ENCODE measurements at places on chromosomes 11 and 22. TPM values are rescaled to one million over a fixed set of nuclear protein-coding genes. Genes with fewer than 3 reads are reported as not detected.

PKDREJ gene
- total RNA-seq, result not detected

GSTT2B gene
- 3.7 TPM for total RNA-seq

BCR gene
- total RNA-seq, result 56.3 TPM

ARHGAP8 gene
- total RNA-seq, result 23.0 TPM

DEUP1 gene
- not detected for total RNA-seq

HOATZ gene
- not detected for total RNA-seq

C11orf16 gene
- total RNA-seq, result not detected

Data from spleen (tissue), 13 donors.